ENCODE measurements at places on chromosomes 5 and 9. TPM values are rescaled to one million over a fixed set of nuclear protein-coding genes. Genes with fewer than 3 reads are reported as not detected.

DNA sequence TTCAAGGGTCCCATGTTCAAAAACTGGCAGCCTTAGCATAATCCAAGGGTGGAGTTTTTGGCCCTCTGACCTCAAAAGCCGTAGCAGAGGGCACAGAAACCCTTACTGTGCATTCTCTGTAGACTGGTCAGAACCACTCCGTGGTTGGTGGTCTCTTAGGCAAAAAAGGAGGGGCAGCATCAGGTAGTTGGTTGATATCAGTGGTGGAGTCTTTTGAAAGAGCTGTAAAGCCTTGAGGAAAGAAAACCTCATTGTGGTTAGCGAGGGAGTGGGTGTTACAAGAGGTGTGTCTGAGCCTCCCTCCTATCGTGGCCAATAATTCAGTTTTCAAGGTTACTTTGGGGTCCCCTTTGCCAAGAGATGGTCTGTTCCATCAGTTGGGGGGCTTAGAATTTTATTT lies 40.9 kb downstream of the ARHGEF28 start:
- no peak for DNase-seq

The NKD2 gene
- 17.9 TPM for polyA plus RNA-seq

- no peak for DNase-seq
These were observed 47.4 kb downstream of the PRKACG start for GRCh38 chr9:68966496-68966944.

The PCDHAC2 gene
- 0.65 TPM for polyA plus RNA-seq

GRCh38 chr9:105479846-105480245 lies 32.0 kb downstream of the FSD1L start:
- no peak for DNase-seq

DNA sequence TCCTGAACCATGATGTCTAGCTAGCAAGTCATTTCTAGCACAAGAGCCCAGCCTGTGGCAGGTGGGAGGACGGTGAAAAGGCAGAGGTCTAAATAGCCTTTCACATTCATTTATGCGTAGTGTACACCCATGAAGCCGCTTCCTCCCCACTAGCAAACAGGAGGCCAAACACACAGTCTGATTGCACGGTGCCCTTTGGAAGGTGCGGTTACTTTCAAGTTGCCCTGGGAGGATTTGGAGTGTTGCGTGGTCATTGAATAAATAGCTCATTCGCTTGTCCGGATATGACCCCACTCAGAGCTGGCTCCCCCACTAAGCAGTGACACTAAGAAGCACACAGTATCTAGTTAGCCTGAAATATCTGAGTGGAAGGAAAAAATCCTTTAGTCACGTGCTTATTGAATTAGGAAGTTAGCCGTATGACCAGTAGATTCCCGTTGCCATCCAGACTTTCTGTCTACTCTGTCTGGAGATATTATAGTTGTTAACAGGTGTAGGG lies 664 bp upstream of the ARSB start:
- no peak for DNase-seq

GRCh38 chr9:38213631-38214299 lies 144.7 kb upstream of the SHB start:
- DNase-seq, result no peak

The GABRG2 gene
- 0.07 TPM for polyA plus RNA-seq

DNA sequence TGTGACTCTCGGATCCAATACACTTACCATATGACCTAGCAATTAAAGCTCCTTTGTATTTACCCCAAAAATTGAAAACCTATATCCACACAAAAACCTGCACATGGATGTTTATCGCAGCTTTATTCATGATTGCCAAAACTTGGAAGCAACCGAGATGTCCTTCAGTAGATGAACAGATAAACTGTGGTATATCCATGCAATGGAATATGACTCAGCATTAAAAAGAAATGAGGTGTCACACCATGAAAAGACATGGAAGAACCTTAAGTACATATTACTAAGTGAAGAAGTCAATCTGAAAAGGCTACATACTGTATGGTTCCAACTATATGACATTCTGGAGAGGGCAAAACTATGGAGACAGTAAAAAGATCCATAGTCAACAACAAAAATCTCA lies 82.0 kb upstream of the PHF24 start:
- no peak for DNase-seq

- no peak for DNase-seq
These were observed 60.0 kb downstream of the RALGPS1 start for GRCh38 chr9:126974594-126974993.

The BARX1 gene
- polyA plus RNA-seq, result 0.63 TPM

DNA sequence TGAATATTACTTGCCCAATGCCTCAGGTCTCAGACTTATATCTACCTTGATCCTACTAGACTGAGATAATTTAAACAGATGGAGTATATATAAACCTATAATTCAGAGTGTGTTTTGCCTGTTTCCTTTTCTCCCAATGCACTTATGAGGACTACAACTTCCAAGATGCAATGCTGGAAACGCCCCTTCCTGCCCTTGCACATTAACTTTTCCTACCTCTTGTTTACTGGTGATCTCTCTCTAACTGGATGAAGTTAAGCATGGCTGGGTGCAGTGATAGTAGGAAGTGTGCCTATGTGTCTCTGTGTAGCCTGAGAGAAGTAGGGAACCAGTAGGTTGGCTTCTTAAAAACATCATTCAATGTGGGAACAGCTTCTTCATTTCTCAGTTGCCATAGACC lies 115.2 kb downstream of the SVEP1 start:
- DNase-seq, result no peak

GRCh38 chr9:106577121-106577520 lies 285.8 kb upstream of the ZNF462 start:
- no peak for DNase-seq

The PFDN1 gene
- polyA plus RNA-seq, result 114 TPM

DNA sequence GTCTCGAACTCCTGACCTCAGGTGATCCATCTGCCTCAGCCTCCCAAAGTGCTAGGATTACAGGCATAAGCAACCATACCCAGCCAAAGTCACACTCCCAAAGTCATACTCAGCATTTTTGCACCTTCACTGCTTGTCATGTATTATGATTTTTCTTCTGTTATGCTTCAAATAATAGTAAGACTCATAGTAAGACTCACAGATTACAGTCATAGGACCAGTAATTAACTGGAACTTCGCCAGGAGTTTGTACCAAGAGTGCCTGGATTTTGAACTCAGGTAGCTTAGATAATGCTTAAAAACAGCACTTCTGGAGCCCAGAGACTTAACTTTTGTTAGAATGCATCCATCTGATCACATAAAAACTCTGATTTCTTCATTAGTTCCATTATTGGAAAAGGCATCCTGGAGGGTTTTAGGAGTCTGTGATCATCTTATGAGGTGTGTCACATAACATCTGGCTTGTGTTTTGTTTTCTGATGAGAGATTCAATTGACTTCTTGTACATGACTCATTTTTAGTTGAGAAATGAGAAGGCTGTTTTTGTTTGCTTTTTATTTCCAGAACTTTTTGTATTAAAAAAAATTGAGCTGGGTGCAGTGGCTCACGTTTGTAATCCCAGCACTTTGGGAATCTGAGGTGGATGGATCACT lies 131.5 kb downstream of the ADAMTS19 start:
- DNase-seq, result no peak

DNA sequence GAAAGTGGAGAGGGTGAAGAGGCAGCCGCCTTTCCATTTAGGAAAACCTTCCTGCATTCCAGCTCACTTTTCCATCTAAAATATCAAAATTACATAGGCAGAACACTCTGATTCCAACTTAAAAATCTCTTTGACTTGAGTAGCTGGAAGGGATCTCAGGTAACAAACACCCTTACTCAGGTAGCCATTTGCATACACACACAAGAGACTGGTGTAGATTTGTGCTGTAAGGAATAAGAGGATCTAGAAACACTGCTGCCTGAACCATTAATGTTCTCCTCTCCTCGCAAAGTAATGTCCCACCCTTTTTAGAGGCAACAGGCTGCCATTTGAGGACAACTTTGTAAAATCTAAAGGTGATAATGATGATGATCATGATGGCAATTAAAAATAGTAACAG lies 53.5 kb downstream of the BNC2 start:
- DNase-seq, result no peak

DNA sequence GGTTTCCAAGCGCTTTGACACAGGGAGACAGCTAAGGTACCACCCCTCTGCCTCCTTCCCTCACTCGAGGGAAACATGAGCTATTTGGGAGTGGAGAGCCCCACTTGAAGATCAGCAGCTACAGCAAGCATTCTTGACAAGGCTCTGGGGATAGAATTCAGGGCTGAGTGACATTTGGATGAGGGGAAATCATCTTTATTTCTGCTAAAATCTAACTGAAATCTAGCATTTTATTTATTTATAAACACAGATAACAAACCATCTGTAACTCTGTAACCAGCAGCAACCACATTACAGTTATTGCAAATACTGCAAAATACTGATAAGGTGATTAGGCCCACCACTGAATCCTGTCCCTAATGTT lies 22.4 kb downstream of the RNF130 start:
- DNase-seq, result no peak

The ADRA1B gene
- 3.2 TPM for polyA plus RNA-seq

The IFNA21 gene
- polyA plus RNA-seq, result not detected

The TAS2R1 gene
- polyA plus RNA-seq, result 0.30 TPM

- DNase-seq, result no peak
These were observed 46.4 kb upstream of the PSD2 start for GRCh38 chr5:139749242-139749641.

The NIPAL4 gene
- polyA plus RNA-seq, result 0.62 TPM

DNA sequence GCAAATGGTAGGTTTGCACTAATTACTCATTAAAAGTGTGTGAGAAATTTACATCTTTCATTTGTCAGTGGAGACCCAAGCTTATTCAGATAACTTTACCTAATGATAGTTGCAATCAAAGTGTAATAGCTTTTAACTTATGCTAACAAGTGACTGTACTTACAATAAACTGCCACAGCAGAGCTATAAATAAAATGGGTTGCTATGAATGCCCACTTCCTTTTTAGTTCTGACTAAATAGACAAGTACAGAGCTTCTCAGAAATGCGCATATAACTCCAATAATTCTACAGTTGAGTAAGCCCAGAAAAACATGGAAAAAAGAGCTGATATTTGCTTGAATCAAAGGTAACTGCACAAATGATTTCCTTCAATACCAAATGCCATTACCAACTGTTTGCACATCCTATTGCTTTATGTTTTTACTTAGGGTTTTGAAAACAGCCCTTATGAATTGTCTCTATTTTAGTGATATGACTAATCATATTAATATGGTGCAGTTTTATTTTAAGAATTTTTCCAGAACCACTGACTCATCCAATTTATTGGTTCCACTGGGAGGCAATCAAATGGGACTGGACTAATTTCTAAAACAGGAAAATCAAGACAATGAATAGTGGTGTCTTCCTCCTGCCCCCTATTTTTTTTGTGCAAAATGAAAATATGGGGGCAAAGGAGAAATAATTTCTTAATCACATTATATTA lies 84.1 kb downstream of the PPP2R2B start:
- no peak for DNase-seq

The ADAMTS12 gene
- 14.9 TPM for polyA plus RNA-seq

- DNase-seq, result no peak
These were observed 4.9 kb downstream of the IRX2 start for GRCh38 chr5:2746561-2747032.

- DNase-seq, result no peak
These were observed 62.2 kb downstream of the GCNT4 start for GRCh38 chr5:74990194-74990593.

DNA sequence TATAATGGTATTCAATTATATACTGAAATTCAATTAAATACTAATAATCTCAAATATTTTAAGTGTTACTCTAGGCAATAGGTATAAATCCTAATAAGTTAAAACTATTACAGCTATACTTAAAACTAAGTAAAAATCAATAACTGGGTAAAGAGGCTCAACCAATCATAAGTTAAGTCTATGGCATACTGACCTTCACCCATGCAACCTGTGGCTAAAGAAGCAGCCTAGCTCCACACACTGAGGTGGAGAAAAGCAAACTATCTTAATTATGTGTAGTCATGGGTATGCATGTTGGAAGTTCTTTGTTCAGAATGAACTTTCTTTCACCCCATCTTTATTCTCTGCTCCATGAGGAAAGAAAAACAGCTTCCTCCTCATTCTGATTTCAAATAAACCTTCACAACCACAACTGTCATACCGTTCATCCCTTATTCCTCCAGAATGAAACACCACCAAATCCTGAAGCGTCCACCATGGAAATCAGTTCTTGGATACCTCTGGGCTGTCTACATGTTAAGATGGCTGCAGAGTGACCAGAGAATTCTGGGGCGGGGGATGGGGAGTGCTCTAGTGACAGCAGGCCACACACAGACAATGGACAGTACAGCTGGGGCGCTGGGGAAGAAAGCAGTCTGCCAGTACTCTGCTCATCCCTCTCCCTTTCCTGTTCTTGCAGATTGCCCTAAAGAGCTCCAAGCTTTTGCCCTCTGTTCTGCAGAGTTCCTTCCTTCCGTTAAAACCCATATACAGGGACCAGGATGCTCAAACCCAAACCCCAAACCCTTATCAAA lies 62.3 kb downstream of the RIGI start:
- DNase-seq, result no peak

The ASTN2 gene
- polyA plus RNA-seq, result 17.2 TPM

- no peak for DNase-seq
These were observed 73.4 kb downstream of the FBN2 start for GRCh38 chr5:128464596-128464995.

The MELK gene
- 24.9 TPM for polyA plus RNA-seq

DNA sequence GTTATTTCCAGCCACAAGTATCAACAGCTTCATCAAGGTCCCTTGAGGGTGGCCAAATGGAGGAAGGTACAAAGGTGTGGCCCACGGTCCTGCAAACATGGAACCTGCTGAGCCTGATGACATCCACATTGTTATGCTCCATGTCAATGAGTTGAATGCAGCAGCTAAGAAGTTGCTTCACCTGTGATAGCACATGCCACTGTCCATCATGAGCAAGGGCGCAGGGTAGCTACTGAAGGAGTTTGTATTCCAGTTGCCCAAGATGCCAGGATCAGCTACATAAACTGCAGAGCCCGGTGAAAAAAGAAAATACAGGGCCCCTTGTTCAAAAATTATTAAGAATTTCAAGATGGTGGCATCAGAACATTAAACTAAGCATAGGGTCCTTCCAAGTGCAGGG lies 24.2 kb downstream of the LSM11 start:
- DNase-seq, result no peak

The PLEKHG4B gene
- polyA plus RNA-seq, result 14.6 TPM

- DNase-seq, result no peak
These were observed 96.1 kb downstream of the OTULIN start for GRCh38 chr5:14760548-14761002.

- no peak for DNase-seq
These were observed 33.9 kb downstream of the SH3PXD2B start for GRCh38 chr5:172420235-172420939.

Measured in renal cortex interstitium (tissue), 15 donors.